ENCODE measurements at places on chromosomes 4 and X. TPM values are rescaled to one million over a fixed set of nuclear protein-coding genes. Genes with fewer than 3 reads are reported as not detected.

Gene HMGB3
- 149 TPM for total RNA-seq

Gene DUX4
- not detected for total RNA-seq

GRCh38 chr4:140088323-140088967 lies 65.5 kb downstream of the MAML3 start:
- DNase-seq, result no peak

DNA sequence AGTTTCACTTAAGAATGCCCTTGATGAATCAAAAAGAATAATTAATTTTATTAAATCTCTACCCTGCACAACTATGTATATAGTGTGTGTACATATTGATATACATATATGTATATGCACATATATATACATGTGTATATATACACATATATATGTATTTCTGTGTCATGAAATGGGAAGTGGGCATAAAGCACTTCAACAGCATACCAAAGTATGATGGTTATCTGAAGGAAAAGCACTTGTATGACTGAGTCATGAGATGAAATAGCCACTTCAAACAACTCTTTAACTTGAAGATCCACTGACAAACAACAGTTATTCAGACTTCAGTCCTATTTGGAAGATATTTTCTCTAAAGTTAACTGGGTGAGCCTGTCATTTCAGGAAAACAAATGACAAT lies 16.3 kb downstream of the RNF128 start:
- DNase-seq, result no peak

- DNase-seq, result peak; percentile 49
Measured at GRCh38 chrX:135931644-135932487, 38.4 kb downstream of the SAGE1 start.

All from PC-9 (cell line).